Mucosa of gallbladder (tissue), 1 donor: ENCODE measurements at places on chromosomes 1 and 21.

- no peak for DNase-seq
Measured at GRCh38 chr1:31900790-31901189, 37.4 kb downstream of the PTP4A2 start.

DNA sequence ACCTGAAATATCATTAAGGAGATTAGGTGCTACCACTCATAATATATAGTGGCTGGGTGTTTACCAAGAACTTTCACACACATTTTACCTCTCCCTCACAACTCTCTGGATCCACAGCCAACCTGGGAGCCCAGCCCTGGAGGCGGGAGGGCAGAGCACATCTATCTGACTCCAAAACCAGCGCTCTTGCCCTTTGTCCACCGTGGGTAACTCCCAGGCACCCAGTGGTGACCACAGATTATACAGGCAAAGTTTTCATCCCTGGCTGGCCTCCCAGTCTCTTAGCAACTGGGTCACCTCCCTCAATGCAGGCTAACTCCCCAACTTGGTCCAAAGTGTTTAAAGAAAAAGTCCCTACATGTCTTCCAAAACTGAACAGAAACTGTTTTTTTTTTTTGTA, 2.4 kb downstream of the PAQR7 start:
- DNase-seq: no peak

DNA sequence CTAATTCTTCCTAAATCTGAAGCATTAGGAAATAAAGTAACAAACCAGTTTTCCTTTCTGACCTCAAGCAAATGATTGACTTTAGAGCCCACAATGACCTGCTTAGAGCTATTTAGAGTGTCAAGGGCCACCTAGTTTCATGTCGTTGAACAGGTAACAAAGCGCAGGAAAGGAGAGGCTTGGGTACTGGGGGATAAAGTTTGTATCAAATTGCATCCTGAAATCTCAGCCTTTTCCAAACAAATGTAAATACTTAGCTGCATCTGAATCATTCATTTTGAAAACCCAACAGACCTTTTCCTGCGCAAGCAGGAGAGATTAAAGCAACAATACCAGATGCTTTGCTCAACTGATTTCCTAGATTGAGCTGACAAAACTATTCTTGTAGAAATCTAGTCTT, 121.2 kb downstream of the NRIP1 start:
- DNase-seq: no peak

DNA sequence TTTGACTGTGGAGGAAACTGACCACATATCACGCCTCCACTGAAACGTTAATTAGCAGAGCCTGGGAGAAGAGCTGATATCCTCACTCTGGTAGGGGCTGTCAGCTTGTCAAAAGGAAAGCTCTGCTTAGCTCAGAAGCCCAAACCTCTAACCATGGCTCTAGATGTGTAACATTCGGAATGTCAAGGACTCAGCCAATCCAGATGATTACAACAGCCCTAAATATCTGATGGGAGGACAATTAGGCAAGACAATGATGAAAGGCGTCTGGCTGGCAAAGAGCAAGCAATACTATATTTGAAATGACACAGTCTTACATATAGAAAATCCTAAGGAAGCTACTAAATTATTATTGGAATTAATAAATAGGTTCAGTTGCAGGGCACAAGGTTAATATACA, 45.7 kb upstream of the COX20 start:
- no peak for DNase-seq

DNA sequence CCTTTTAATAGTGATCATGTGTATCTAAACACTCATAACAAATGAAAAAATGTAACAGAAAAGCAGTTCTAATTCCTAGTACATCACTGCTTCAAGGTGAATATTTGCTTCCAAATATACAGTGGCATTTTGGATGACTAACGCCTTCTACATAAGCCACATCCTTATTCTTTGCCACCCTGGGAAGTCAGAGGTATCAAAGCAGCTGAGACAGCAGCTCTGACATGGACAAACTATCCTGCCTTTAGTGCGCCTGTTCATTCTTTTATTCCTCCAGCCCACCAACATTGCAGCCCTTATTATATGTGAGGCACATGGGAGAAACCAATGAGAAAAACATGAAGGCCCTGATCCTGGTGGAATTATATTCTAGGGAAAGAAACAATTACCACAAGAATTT, 183.0 kb downstream of the APP start:
- DNase-seq: no peak
